Activated T-helper 1 cell treated with anti-CD3 and anti-CD28 coated beads, Interleukin-2, amount 50 U/mL, for 16 hours (primary cell): ENCODE measurements at places on chromosomes 4 and X.

DNA sequence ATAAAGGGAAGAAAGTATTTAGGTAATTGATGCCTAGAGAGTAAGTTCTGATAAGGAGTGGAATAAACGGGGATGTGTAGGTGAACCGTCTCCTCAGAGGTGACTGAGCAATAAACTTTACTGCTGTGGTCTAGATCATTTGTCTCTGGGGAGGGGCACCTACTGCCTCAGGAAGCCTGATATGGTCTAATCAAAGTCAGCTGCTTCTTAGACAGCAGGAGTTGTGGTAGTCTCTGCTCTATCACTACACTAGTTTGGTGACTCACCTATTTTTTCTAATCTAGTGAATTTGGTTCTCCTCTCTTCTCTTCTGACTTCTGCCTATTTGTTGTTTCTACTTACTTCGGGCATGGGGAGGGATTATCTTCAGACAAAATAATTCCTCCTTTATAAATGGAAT, 95.1 kb upstream of the STIM2 start:
- no peak for DNase-seq

- no peak for DNase-seq
Measured at GRCh38 chr4:8224975-8225625, 26.0 kb downstream of the SH3TC1 start.

DNA sequence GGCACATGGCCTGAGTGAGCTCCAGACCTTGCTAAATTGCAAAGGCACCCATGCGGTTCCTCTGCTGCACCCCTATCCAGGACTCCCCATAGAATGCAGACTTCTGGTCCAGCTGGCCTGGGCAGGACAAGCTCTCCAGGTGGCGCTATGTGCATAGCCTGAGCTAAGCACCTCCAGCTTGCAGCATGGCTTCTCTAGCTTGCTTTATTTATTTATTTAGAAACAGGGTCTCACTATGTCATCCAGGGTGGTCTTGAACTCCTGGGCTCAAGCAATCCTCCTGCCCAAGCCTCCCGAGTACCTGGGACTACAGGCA, 5.5 kb upstream of the WFS1 start:
- no peak for DNase-seq

DNA sequence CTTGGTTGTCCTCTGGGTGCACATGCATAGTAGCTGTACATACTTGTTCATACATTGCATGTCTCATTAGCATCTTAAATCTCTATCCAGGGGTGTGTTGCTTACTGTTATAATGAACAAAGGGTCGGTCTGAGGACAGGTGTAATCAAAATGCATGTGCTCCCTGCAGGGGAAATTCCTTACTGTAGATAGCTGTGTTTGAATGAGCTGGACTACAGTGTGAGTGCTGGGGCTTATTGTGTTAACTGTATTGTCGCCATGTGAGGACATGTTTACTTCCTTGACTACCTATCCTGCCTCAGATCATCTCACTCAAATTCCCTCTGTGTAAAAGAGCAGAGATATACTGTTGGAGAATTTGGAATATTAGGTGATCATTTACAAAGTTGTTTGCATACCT, 98.7 kb downstream of the KLHL34 start:
- no peak for DNase-seq

GRCh38 chr4:2949782-2950125, 13.5 kb downstream of the NOP14 start:
- no peak for DNase-seq

DNA sequence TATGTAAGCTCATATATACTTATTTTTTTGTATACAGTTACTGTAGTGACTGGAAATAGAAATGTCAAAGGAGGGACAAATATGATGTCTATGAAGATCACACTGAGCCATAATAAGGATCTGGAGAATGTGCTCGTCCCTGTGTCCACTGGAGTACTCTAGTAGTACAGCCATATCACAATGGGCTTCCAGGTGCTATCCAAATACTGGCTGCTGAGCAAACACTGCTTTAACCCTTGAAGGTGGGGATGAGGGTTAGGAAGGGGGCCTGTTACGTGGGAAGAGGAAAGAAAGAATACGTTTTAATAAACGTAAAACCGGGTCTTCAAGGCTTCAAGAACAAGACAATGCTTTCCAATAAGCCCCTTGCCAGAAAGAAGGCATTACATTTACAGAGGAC, 29.8 kb upstream of the TMEM150C start:
- DNase-seq = no peak

DNA sequence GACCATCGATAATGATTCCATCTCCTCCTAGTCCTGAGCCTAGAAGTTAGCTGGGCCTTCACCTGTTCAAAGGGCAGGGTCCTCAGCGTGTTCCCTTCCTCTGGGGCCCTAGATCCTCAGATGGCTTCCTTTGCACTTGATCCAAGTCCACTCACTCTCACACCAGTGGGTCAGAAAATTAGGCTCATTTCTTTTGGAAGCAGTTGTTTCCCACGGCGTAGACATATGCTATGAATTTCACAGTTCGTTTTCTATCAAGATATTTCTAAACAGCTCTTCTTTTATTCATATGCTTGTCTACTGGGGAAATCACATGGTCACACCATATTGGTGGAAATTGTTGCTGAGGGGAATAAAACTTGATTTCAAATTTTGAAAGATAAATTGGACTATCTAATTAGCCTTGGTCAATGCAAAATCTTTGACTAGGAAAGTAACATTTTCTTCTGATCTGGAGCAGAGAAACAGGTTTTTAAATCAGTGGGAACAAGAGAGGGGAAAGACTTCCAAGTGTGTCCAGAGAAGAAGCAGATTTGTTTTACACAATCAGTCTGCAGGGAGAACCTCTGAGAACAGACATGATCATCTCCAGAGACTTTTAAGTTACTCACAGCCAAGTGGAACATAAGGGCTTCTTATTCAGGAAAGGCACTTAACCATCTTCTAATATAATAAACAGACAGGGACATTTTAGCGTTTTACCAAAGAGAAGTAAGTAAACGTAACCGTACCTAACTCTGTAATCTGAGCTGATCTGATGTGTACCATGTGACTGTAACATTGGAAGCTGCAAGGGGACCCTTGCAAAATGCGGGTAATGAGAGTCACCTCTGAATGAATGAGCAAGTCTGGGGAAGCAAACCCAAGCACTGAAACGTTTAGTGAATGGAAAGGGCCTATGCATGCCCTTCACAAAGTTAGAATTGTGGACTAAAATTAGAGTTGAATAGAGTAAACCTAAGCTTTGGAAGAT, 455.7 kb upstream of the FAT1 start:
- no peak for DNase-seq

- no peak for DNase-seq
Measured at GRCh38 chrX:47707031-47707780, 48.2 kb upstream of the UXT start.
